ENCODE measurements at places on chromosomes 11 and 22.

GRCh38 chr11:65634905-65635731, 2.8 kb upstream of the SIPA1 start:
- DNase-seq, result no peak

- DNase-seq, result no peak
Observed at GRCh38 chr11:795634-796564, 2.2 kb downstream of the SLC25A22 start.

DNA sequence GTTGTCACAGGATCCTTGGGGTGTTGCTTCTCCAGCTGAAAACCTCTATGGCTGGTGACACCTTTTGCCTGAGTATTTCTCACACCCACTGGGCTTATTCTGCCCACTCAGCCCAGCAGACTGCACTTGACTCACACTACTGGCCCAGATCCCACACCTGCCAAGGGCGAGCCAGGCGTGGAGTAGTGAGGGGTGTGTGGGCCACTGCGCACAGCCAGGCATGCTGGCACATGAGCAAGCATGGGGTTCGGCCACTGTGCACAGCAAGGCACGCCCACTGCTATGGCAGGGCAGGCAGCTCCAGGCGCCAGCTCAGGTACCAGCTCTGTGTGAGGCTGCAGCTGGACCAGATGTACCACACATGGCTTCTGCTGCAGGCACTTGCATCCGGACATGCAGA, 116.5 kb upstream of the MTNR1B start:
- no peak for DNase-seq

GRCh38 chr11:5275369-5276110, 5.8 kb upstream of the HBE1 start:
- no peak for DNase-seq

- DNase-seq, result no peak
Observed at GRCh38 chr22:46591930-46592329, 28.3 kb upstream of the GRAMD4 start.
